ENCODE measurements at places on chromosomes 2 and 18.

- DNase-seq: peak; percentile 85
These were observed 35.8 kb upstream of the ZNF804A start for GRCh38 chr2:184562532-184562931.

- no peak for DNase-seq
These were observed 19.6 kb downstream of the RSAD2 start for GRCh38 chr2:6896930-6897759.

GRCh38 chr2:159129269-159129668 is 157.2 kb downstream of the WDSUB1 start:
- DNase-seq: no peak

DNA sequence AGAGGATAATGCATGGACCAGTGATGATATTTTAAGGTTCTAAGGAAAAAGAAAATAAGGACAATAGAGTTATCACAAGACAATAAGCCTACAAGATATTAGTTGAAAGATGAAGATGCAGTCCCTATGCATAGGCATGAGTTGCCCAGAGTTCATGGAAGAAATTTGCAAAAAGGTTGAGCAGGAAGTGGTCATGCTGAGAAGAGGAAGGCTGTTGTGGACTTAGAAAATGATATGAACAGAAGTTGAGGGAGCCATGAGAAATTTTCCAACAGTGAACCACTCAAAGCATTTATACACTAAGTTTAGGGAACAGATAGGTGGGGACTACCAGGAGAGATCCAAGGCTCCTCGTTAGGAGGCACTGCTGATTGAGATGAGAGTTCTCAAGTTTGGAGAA is 3.5 kb downstream of the OSBPL6 start:
- no peak for DNase-seq

DNA sequence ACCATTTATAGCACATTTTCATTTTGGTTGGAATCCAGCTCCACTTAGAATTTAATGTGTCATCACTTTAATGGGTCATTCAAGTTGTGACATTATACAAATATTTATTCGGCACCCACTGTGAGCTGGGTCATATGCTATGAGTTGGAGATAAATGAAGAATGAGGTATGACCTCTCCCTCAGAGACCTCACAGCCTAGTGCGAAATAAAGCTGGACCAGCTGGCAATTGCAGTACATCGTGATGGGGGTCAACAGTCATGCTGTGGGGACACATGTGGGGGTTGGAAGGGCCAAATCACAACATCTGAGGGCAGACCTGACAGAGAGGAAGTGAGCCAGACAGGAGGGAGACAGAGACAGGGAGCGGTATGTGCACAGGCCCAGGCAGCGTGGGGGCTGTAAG is 175.4 kb downstream of the MAIP1 start:
- DNase-seq: no peak

- peak; percentile 38 for DNase-seq
These were observed 174.3 kb downstream of the IKZF2 start for GRCh38 chr2:212977152-212977551.

DNA sequence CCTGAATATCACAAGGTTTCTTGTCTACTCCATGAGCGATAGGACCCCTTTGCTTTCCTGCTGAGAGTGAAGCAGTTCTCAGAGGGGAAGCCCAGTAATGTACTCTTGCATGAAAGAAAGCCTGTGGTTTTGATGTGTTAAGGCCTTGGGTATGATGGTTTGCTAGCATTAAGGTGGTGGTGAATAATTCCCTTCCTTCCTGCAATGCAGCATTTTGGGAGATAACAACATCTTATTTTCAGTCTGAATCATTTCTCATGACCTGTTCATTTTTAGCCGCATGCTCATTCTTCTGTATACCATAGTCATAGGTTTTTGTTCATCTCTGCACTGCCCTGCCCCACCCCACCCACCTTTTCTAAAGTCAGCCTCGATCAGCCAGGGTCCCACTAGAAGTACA is 66.2 kb downstream of the HNMT start:
- DNase-seq: no peak

DNA sequence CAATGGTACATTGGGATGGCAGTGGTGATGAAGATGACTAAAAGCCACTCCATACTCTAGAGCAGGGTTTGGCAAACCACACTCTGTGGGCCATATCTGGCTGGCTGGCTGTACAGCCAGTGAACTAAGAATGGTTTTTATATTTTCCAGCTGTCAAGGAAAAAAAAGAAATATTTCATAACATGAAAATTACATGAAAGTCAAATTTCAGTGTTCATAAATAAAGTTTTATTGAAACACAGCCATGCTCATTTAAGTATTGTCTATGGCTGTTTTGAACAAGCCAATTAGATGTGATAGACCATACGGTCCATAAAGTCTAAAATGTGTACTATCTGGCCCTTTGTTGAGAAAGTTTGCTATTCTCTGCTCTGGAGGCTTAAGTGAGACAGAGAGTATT is 1.5 kb downstream of the TTC21B start:
- no peak for DNase-seq

DNA sequence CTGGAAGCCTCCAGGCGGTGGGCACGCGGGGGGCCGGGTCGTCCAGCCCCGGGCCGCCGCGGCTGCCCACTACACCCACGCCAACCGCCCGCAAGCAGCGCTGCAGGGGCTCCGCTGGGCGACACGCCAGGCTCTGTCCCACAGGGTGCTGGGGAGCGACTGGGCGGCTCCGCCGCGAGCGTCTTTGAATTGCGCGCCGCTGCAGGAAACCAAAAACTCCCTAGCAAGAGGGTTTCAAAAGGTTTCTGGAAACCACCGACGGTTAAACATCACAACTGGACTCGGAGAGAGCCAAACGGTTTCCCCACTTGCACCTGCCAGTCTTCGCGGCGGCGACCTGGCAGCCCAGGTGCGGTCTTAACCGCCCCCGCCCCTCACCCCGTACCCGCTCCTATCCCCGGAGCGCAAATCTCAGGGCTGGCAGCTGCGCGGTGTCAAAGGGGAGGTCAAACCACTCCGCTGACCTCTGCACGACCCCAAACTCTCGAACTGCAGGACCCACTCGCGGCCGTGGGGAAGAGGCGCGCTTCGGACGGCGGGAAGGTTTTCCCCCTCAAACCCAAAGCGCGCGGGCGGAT is 1.0 kb downstream of the CXCR4 start:
- peak; percentile 80 for DNase-seq

DNA sequence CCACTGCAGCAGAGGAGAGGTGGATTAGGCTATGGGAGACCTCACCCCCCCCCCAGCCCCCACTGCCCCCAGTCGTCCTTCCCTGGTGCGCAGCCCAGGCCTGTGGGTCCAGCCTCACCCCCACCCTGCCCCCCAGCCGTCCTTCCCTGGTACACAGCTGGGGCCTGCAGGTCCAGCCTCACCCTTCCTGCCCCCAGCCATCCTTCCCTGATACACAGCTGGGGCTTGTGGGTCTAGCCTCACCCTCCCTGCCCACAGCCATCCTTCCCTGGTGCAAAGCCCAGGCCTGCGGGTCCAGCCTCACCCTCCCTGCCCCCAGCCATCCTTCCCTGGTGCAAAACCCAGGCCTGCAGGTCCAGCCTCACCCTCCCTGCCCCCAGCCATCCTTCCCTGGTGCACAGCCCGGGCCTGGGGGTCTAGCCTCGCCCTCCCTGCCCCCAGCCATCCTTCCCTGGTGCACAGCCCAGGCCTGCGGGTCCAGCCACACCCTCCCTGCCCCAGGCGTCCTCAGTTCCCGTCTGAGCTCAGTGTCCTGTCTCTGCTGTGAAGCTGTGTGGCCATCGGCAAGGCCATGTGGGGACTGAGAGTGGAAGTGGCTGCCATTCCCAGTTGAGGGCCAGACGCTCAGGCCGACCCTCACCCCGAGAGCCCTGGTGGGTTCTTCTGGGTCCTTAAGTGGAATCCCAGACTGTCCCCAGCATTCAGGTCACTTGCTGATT is 86.8 kb upstream of the SNTG2 start:
- no peak for DNase-seq

DNA sequence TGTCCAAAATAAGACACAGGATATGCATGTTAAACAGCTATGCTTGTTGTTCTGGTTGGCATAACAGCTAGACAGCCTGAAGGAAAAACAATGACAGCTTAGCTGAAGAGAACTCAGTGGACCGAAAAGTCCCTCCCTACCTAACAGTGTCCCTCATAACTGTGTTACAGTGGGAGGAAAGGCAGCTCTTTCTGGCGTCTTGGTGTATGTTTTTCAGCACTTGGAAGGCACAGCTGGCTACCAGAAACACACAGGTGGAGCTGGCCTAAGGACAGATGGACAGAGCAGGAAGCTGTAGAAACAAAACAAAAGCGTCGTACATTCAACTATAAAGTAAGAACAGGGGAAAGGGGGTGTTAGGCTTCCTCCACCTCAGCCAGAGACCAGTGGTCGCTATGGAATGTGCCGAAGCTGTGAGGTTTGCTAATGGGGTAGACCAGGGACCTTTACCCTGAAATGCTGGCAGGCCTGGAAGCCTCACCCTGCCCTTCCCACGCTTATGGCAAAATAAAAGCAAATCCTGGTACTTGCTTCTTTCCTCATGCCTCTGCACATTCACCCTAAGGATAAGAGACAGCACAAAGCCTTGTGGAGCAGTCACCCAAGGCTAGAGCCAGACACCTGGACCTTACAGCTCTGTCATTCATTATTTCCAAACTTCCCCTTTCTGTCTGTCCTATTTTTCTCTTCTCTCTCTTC is 103.5 kb upstream of the TRIB2 start:
- DNase-seq: no peak

DNA sequence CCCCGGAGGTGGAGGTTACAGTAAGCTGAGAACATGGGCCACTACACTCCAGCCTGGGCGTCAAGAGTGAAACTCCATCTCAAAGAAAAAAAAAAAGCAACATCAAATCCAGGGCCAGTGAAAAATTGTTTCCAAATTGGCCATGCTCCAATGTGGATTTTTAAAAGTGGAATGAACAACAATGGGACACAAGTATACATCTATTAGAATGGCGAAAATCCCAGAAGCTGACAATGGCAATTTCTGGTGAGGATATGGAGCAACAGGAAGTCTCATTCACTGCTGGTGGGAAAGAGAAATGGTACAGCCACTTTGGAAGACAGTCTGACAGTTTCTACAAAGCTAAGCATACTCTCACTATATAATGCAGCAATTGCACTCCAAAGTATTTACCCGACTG is 161.4 kb downstream of the UXS1 start:
- DNase-seq: no peak

All from inflammatory macrophage treated with lipopolysaccharide for 1 hour (primary cell).